ENCODE measurements at places on chromosomes 2 and 18.

GRCh38 chr18:48929941-48930713, 20.6 kb downstream of the SMAD7 start:
- no peak for DNase-seq

- no peak for DNase-seq
These were observed 136.7 kb downstream of the ACKR3 start for GRCh38 chr2:236706288-236706687.

- no peak for DNase-seq
These were observed 666 bp upstream of the STAT1 start for GRCh38 chr2:191014653-191015020.

DNA sequence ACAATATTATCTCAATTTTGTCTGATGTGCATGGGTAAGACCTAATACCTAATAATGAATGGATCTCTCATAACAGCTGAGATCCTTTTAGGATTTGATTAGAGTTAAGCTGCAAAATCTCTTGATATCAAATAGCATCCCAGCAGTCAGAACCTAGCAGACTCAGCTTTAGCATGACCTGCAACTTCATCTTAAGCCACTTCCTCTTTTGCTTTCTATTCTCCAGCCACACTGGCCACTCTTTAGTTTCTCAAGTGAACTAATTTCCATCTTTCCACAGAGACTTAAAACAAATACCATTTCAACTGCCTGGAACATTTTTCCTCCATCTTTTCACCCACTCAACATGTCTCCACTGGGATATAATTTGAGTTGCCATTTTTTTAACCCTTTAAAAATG, 1251.6 kb upstream of the ZEB2 start:
- no peak for DNase-seq

DNA sequence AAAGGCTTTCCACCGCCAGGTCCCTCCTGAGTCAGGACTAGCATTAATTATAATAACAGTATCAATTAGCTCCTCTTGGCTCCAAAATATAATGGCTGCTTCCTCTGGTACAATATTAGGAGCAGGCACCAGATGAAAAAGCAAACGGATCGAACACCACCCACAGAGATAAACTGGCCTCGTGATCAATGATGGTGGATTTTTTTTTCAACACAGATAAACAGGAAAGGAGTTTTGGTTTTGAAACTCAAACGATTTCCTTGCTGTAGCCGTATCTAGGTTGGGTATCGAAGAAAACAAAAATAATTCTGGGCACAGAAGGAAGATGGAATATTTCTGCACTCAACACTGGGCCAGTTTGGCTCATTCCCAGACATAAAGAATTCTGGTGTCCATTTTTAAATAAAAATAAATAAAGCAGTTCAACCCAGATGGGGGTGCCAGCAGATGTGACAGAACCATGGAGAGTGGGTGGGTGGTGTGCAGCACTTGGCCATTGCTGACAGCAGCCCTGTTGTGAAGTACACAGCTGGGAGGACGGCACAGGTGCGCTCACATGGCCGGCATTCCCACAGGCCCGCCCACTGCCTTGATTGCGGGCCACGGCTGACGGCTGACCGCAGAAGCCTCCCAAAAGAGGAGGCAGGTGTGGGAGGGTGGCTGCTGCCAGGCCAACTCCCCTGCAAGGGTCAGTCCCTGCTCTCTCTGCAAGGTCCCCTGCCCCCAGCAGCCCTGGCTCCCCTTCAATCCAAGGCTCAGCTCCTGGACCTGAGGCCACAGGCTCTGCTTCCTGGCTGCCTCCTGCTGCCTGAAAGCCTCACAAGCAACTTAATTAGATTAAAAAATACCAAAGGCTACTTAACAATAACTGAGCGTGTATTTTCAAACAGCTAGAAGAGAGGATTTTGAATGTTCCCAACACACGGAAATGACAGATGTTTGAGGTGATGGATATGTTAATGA, 351.9 kb upstream of the ID2 start:
- DNase-seq, result no peak

DNA sequence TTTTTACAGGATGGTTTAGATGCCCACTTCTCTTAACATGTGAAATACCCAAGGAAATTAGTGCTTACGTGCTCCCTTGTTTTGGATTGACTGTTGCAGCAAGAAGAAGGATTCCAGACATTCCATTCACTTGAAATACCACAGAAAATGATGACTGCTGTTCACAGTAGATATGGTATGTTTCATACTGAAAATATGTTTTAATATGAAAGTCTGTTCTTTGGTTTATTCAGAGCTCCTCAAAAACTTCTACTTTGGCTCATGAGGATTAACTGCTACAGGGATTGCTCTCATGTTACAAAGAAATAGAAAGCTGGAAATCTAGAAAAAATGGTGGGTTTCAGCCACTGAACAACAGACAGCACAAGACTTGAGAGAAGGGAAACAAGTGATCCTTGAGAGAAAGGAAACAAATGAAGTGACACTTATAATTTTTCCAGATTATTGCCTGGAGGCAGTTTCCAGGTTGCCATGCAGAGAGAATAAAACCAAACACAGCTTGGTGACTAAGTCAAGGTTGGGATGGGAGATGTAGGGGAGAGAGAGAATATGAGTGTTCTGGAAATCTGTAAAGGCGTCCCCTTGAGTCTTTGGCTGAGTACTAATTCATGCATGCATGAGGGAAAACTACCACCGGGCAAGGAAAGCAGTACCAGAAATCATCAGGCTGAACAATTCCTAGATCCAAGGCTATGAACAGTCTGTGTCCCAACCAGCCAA, 348.1 kb downstream of the CLIP4 start:
- no peak for DNase-seq

DNA sequence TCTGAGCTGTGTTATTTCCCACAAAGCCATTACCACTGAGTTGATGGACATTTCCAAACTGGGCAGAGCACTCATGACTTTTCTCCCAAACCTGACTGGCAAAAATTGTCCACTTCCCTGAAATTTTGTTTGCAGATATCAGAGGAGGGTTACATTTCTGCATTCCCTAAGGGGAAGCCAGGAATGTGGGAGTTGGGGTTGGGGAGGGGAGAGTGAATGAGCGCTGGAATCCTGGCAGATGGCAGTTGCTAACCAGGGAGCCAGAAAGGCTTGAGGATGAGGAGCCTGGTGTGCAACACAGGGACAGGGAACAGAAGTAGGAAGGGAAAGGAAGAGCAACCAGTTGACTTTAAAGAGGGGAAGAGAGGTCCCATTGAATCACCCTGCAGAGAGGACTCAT, 14.0 kb upstream of the CCNYL1 start:
- no peak for DNase-seq
